CD4-positive, alpha-beta memory T cell (primary cell): ENCODE measurements at places on chromosomes 5 and 9. TPM values are rescaled to one million over a fixed set of nuclear protein-coding genes. Genes with fewer than 3 reads are reported as not detected.

PTPRD gene
- not detected for polyA plus RNA-seq

PCDHB6 gene
- polyA plus RNA-seq, result not detected

ATP10B gene
- not detected for polyA plus RNA-seq

TMC1 gene
- polyA plus RNA-seq, result not detected

EIF4EBP3 gene
- polyA plus RNA-seq, result 44.3 TPM

SMIM33 gene
- 0.94 TPM for polyA plus RNA-seq

CCNJL gene
- not detected for polyA plus RNA-seq

PRUNE2 gene
- polyA plus RNA-seq, result not detected

HK3 gene
- polyA plus RNA-seq, result not detected

NOXA1 gene
- 1.00 TPM for polyA plus RNA-seq

CSF2 gene
- polyA plus RNA-seq, result 0.77 TPM

RASGRF2 gene
- polyA plus RNA-seq, result 10.0 TPM

TXNDC8 gene
- polyA plus RNA-seq, result not detected

RACK1 gene
- polyA plus RNA-seq, result 2,065 TPM

SLC25A2 gene
- polyA plus RNA-seq, result not detected

F2R gene
- 6.7 TPM for polyA plus RNA-seq

PCDHGC4 gene
- polyA plus RNA-seq, result 0.11 TPM

ENTR1 gene
- 12.7 TPM for polyA plus RNA-seq

PPIC gene
- polyA plus RNA-seq, result not detected

TMEM174 gene
- not detected for polyA plus RNA-seq

TOR4A gene
- 0.46 TPM for polyA plus RNA-seq

CDHR2 gene
- not detected for polyA plus RNA-seq
